ENCODE measurements at places on chromosomes 11 and 22. TPM values are rescaled to one million over a fixed set of nuclear protein-coding genes. Genes with fewer than 3 reads are reported as not detected.
A peak's percentile ranks its signal among the peaks of the same experiment; 100 is the strongest.

GRCh38 chr22:19904935-19905334 is 36.6 kb upstream of the COMT start:
- H3K4me3 ChIP-seq: no peak overlapping the region
- peaks cover 8% of the 10 kb centered on the region for H3K4me1 ChIP-seq
- H3K36me3 ChIP-seq: no peaks in the 10 kb centered on the region
- no peak overlapping the region for H3K27ac ChIP-seq

DNA sequence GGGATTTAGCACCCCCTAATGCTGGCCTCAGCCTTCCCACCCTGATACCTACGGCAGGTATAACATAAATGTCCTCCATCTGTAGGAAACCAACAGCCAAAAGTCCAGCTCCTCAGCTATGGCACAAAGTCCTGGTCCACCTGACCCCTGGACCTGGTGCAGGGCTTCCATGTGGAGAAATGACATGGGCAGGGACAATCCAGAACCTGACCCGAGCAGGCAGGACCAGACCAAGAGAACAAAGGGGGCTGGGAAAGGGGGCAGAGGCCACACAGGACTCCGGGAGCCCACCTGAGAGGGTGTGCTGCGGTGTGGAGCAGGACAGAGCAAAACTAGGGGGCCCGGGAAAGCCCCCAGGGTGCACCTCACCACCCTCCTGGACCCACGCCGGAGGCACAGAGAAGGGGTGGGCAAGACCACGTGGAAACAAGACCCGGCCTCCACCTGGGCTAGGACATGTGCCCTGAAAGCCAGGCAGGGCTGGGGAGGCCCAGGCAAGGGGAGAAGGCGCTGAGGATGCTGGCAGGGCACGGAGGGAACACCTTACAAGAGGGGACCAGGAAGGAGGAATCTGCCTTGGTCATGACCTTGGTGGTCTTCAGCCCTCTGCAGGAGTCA is 368.9 kb downstream of the SHANK2 start:
- no peaks in the 10 kb centered on the region for H3K27me3 ChIP-seq
- no peaks in the 10 kb centered on the region for H3K36me3 ChIP-seq
- no peak for DNase-seq
- H3K4me3 ChIP-seq: no peak overlapping the region

- no peak overlapping the region for H3K4me3 ChIP-seq
- no peak for DNase-seq
- no peaks in the 10 kb centered on the region for H3K4me1 ChIP-seq
- no peak overlapping the region for H3K27ac ChIP-seq
- no peaks in the 10 kb centered on the region for H3K36me3 ChIP-seq
Measured at GRCh38 chr11:110795112-110795624, 82.9 kb upstream of the ARHGAP20 start.

DNA sequence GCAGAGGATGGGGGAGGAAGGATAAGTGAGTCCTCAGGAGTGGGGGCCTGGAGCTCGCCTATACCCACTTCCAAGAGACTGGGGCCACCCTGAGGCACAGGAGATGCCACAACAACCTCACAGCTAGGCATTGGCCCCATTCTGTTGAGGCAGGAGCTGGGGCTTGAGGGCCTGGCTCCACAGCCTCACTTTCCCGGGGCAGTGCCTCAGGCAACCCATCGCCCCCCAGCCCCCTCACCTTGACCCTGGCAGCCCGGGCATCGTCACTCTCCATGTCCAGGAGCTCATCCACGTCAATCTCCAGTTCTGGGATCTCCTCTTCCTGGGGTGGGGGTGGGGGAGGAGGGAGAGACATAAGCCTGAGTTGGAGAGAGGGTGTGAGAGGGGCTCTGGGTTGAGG is 1.8 kb downstream of the PPP1R14B start:
- H3K36me3 ChIP-seq: peaks cover 11% of the 10 kb centered on the region
- peaks cover 31% of the 10 kb centered on the region for H3K4me1 ChIP-seq
- no peak for DNase-seq
- no peak overlapping the region for H3K4me3 ChIP-seq
- no peaks in the 10 kb centered on the region for H3K27me3 ChIP-seq
- H3K27ac ChIP-seq: peak overlapping the region; percentile 59

DNA sequence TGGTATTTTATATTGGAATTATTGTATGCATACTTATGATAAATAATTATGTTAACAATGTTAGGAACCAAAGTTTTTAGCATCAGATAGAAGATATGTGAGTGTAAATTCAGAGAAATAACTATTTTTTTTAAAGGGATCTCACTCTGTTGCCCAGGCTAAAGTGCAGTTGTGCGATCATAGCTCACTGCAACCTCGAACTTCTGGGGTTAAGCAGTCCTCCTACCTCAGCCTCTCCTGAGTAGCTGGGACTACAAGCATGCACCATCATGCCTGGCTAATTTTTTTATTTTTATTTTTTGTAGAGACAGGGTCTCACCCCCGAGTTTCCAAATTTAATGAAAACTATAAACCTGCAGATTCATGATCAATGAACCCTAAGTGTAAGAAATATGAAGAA is 33.6 kb upstream of the RCE1 start:
- no peak overlapping the region for H3K4me3 ChIP-seq
- H3K36me3 ChIP-seq: no peaks in the 10 kb centered on the region
- no peak for DNase-seq
- H3K4me1 ChIP-seq: no peaks in the 10 kb centered on the region

GRCh38 chr11:57302489-57302888 is 22.3 kb downstream of the TNKS1BP1 start:
- H3K36me3 ChIP-seq: no peaks in the 10 kb centered on the region
- no peak overlapping the region for H3K4me3 ChIP-seq
- no peak for DNase-seq
- no peak overlapping the region for H3K27ac ChIP-seq

GRCh38 chr11:8871171-8871775 is 39.7 kb upstream of the AKIP1 start:
- H3K36me3 ChIP-seq: no peaks in the 10 kb centered on the region
- no peak overlapping the region for H3K4me3 ChIP-seq
- DNase-seq: no peak
- no peaks in the 10 kb centered on the region for H3K4me1 ChIP-seq

DNA sequence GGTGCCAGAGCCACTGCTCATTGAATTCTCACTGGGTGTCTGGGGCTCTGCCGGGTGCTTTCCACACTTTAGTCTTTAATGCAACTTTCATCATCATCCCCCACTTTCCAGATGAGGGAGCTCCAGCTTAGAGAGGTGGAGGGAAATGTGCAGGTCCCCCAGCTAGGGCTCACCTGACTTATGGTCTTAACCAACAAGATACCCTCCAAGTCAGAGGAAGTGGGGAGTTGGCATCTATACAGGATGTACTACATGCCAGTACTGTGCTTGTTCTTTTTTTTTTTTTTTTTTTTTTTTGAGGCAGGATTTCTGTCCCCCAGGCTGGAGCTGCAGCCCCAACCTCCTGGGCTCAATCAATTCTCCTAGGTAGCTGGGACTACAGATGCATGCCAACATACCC is 26.3 kb downstream of the C22orf42 start:
- H3K27me3 ChIP-seq: no peaks in the 10 kb centered on the region
- no peaks in the 10 kb centered on the region for H3K36me3 ChIP-seq
- H3K27ac ChIP-seq: no peak overlapping the region
- no peaks in the 10 kb centered on the region for H3K4me1 ChIP-seq

GRCh38 chr11:132055296-132055695 is 684.9 kb downstream of the NTM start:
- H3K4me3 ChIP-seq: no peak overlapping the region
- no peak overlapping the region for H3K27ac ChIP-seq
- no peaks in the 10 kb centered on the region for H3K36me3 ChIP-seq
- H3K4me1 ChIP-seq: no peaks in the 10 kb centered on the region
- H3K27me3 ChIP-seq: no peaks in the 10 kb centered on the region
- no peak for DNase-seq

GRCh38 chr11:5753943-5754342 is at the start of gene OR52N4:
OR52N4 (plus strand) TSS chr11:5754243; CDS start chr11:5754741, 498 bp downstream.
- no peak for DNase-seq
- no peaks in the 10 kb centered on the region for H3K36me3 ChIP-seq
- no peaks in the 10 kb centered on the region for H3K27me3 ChIP-seq
- no peaks in the 10 kb centered on the region for H3K4me1 ChIP-seq
- H3K27ac ChIP-seq: no peak within 1 kb of the TSS

GRCh38 chr11:113546757-113547507 is 71.7 kb upstream of the DRD2 start:
- H3K4me1 ChIP-seq: no peaks in the 10 kb centered on the region
- no peak for DNase-seq
- H3K27ac ChIP-seq: no peak overlapping the region
- H3K4me3 ChIP-seq: no peak overlapping the region
- H3K36me3 ChIP-seq: no peaks in the 10 kb centered on the region

- H3K36me3 ChIP-seq: no peaks in the 10 kb centered on the region
- H3K27me3 ChIP-seq: no peaks in the 10 kb centered on the region
- peak overlapping the region; percentile 60 for H3K27ac ChIP-seq
- no peak for DNase-seq
Measured at GRCh38 chr11:95680169-95680929, 109.2 kb downstream of the FAM76B start.

DNA sequence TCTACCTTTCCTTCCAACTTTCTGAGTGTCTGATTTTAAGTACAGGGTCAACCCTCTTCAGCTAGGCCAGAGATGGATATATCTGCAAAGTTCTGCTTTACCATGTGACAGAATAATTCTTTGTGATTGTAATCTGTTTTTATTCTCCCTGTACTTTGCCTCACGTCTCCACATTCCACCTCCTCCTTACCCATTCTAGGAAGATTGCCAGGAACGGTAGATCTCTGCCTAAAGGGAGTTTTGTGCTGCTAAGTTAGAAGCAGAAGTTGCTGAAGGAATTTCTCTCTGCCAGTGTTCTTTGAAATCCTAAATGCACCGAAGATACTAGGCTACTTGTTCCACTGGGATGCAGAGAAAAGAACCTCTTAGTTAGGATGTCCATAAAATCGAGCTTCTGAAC is 20.7 kb upstream of the FAM181B start:
- no peak overlapping the region for H3K27ac ChIP-seq
- H3K36me3 ChIP-seq: no peaks in the 10 kb centered on the region
- no peak overlapping the region for H3K4me3 ChIP-seq
- peaks cover 48% of the 10 kb centered on the region for H3K4me1 ChIP-seq
- DNase-seq: no peak
- H3K27me3 ChIP-seq: no peaks in the 10 kb centered on the region

GRCh38 chr22:33126881-33127280 is 68.7 kb upstream of the SYN3 start:
- no peaks in the 10 kb centered on the region for H3K36me3 ChIP-seq
- no peak overlapping the region for H3K4me3 ChIP-seq
- DNase-seq: no peak
- H3K27ac ChIP-seq: no peak overlapping the region

DNA sequence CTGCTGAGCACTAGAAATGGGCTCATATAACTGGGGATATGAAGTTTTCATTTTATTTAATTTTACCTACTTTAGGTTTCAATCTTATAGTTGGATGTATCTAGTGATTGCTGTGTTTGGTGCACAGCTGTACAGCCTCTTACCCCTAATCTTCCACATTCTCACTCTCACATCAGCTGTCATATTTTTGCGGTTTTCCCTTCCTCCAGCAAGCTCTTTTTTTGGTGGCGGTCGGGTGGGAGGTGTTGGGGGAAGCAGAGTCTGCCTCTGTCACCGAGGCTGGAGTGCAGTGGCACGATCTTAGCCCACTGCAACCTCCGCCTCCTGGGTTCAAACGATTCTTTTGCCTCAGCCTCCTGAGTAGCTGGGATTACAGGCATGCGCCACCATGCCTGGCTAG is 445.1 kb upstream of the ISX start:
- H3K27me3 ChIP-seq: no peaks in the 10 kb centered on the region
- DNase-seq: no peak
- H3K36me3 ChIP-seq: no peaks in the 10 kb centered on the region
- no peak overlapping the region for H3K27ac ChIP-seq
- no peaks in the 10 kb centered on the region for H3K4me1 ChIP-seq

DNA sequence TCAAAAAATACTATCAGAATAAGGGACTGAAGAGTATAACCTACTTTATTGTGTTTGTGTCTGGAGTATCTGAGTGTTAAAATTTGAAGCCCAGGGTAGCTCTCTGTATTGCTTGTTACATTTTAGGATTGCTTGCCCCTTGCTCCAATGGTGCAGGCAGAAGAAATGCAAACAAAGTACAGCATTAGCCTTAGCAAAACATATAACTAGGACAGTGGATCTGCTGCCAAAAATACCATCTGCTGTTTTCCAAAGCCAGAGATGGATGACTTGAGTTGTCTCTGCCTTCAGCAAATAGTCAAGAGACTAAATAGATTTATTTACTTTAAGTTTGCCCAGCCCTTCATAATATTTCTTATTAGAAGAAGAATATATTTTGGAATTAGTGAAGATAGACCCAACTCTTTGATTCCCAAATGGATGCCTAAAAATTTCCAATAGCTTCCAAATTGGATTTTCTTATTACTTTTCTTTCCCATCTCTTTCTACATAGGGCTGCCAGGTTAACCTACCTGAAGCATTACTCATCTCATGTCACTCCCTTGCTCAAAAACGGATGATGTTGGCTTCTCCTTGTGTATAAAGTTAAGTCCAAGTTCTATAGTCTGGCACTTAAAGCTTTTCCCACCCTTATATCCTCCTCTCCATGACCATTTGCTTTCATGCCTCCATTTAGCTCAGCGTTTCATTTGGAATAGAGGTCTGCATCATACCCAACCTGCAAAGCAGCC is 66.3 kb downstream of the LDLRAD3 start:
- no peak overlapping the region for H3K4me3 ChIP-seq
- no peak overlapping the region for H3K27ac ChIP-seq
- DNase-seq: no peak
- H3K36me3 ChIP-seq: no peaks in the 10 kb centered on the region
- H3K4me1 ChIP-seq: no peaks in the 10 kb centered on the region
- no peaks in the 10 kb centered on the region for H3K27me3 ChIP-seq

DNA sequence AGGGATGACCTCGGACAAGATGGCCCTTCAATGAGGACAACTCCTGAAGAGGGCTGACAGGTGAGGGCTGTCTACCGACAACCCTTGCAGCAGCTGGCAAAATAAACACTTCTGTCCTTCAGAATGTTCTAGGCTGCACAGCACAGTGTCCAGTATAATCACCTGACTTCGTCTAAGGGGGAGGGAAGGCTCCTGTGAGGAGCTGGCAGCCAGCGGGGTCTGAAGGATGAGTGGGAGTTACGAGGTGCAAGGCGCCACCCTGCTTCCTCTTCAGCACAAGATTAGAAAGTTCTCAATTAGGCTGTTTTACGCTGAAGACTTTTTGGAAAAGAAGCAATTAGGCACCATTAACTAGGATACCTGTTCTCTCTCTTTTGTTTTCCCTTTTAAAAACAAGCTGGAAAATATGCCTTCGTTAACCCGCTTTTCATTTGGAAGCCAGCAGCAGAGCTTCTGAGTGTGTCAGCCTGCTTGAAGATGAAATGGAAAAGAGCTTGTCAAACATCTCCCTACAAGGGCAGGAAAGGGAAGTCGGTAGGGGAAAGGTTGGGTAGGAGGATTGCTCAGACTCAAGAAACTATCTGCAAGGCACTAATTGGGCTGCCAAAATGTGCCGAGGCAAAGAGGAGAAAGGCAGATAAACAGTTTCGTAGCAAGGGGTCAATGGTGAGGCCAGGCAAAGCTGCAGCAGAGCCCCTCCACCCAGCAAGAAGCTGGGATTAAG is 592.2 kb upstream of the CADM1 start:
- H3K4me3 ChIP-seq: no peak overlapping the region
- no peaks in the 10 kb centered on the region for H3K27me3 ChIP-seq
- DNase-seq: no peak
- H3K27ac ChIP-seq: no peak overlapping the region
- H3K4me1 ChIP-seq: no peaks in the 10 kb centered on the region

RHOD gene
- total RNA-seq: 0.34 TPM

RAC2 gene
- total RNA-seq: 263 TPM

CD3E gene
- 692 TPM for total RNA-seq

GP1BB gene
- total RNA-seq: 3.0 TPM

INPPL1 gene
- total RNA-seq: 128 TPM

EHF gene
- total RNA-seq: not detected

SOX10 gene
- not detected for total RNA-seq

PTPRCAP gene
- 149 TPM for total RNA-seq

CYB5R2 gene
- not detected for total RNA-seq
